ENCODE measurements at places on chromosomes 13 and 19.

DNA sequence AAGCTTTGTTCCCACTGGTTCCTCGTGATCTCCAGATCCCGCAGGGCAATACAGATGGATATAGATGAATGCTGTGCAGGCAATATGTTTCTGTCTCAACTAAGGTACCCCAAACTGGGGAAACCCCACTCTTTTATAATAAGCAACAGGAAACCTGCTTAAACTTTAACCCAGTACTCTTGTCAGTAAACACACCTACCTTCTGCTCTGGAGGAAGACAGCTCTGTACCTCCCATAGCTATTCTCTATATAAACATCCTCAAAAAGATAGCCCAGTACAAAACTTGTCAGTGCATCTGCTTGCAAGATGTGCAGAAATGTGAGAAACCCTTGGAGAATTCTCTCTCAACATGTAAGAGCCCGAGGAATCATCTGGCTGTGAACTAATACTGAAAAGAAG is 583.6 kb downstream of the OLFM4 start:
- no peak for DNase-seq

DNA sequence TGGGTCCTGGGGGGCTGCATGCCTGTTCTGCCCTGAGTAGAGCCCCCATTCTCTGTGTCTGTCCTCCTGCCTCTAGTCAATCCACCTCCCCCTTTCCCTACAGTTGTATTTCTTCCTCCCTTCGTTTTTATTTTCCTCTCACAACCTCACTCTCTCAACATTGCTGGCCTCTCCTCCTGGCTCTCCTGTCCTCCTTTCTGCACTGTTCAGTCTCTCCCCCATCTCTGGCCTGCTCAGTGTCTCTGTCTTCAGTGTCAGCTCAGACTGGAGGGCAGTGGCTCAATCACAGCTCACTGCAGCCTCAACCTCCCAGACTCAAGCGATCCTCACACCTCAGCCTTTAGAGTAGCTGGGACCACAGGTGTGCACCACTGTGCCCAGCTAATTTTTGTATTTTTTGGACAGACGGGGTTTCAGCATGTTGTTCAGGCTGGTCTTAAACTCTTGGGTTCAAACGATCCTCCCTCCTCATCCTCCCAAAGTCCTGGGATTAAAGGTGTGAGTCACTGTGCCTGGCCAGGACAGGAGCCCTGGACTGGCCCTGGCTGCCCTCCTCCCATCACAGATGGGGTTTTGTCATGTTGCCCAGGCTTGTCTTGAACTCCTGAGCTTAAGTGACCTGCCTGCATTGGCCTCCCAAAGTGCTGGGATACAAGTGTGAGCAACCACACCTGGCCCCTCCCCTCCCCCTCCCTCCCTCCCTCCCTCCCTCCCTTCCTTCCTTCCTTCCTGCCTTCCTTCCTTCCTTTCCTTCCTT is 32.0 kb upstream of the IGFL1 start:
- no peak for DNase-seq

DNA sequence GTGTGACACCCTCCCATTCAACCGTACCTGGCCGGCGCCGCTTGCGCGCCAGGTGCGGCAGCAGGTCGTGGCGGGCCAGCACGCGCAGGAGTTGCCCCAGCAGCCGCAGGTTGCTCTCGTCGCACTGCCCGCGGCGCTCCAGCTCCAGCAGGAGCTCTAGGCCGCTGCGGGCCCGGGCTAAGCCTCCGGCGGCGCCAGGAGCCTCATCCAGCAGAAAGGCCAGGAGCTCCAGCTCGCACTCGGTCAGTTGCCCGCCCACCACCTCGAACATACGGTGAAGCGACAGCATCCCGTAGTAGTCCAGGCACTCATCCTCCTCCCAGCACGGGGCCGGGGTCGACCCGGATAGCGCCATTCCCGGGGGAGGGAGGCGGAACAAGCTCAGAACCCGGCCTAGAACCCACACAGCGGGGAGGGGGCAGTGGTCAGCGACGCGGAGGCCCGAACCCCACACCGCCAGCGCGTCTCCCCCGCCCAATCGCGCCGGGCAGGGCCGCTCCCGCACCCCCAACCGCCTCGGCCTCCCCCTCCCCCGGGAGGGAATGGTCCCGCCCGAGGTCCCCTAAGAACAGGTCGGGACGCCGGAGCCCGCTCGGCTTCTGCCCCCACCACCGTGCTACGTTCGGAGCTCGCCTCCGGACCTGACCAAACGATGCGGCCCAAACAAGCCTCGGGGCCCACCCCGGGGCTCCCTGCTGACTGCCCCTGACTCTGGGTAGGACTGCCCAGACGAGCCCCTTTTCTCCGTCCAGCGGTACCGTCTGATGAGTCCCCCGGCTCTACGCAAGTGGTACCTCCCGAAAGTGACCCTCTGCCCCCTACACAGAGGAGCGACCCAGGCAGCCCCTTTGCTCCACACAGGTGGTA is 591 bp downstream of the DEDD2 start:
- DNase-seq, result no peak

DNA sequence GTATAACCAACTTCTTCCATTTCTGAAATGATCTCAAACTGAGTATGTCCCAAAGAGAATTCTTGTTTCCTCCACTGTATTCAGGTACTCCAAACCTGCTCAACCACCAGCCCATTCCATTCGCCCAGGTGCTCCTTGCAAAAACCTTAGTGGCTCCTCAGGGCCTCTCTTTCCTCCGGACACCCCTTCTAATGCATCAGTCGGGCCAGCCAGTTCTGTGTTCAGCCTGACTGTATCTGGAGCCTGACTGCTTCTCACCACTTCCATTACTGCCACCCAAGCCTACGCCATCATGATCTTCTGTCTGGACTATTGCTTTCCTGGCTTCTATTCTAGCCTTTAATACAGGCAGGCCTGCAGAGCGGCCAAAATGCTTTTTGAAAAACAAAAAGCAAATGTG is 1.5 kb downstream of the PHF11 start:
- DNase-seq, result no peak

DNA sequence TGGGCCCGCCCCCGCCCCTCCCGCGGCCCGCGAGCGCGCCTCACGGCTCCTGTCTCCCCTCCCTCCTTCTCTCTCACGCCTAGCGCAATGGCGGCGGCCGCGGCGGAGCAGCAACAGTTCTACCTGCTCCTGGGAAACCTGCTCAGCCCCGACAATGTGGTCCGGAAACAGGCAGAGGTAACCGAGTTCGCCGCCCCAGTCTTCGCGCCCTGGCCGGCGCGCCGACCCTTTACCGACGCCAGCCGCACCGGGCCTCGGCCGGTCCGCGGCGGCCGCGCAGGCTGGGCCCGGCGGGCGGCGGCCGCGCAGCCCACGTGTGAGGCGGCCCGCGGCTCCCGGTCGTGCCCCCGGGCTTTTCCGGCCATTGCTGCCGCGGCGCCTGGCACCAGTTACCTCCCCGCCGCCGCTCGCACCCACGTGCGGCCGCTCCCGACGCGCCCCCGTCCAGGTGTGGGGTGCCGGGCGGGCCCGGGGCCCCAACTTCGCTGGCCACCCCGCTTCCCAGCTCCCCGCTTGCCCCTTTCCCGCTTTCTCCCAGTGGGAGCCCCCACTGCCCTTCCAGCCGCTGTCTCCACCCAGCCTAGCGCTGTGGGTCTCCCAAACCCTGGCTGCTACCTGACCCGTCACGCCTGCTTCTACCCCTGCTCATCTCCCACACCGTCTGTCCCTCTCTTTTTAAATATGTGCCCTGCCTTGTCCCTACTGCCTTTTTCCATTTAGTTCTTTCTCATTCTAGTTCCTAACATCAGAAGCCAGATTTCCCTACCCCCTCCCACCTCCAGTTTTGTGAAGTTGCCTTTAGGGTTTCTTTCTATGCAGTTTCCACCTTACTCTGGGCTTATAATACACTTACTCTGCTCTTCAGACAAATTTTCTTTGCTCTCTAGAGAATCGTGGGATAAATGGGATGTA is 23.4 kb downstream of the IPO5 start:
- DNase-seq, result no peak

DNA sequence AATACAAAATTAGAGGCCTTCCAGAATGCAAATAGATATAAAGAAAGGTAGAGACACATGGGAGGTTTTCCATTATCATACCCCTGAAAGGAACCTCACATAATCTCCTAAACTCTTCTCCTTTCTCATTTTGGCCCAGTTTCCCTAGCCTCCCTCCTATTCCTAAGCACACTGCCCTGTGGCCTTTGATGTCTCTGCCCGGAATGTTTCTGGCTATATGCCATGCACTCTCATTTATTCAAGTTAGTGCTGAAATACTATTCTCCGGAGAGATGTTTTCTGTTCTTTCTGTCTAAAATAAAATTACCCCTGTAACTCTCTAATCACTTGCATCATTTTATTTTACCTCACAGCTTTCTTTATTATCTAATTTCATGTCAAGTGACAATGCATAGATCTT is 1287.7 kb downstream of the SLITRK5 start:
- no peak for DNase-seq

DNA sequence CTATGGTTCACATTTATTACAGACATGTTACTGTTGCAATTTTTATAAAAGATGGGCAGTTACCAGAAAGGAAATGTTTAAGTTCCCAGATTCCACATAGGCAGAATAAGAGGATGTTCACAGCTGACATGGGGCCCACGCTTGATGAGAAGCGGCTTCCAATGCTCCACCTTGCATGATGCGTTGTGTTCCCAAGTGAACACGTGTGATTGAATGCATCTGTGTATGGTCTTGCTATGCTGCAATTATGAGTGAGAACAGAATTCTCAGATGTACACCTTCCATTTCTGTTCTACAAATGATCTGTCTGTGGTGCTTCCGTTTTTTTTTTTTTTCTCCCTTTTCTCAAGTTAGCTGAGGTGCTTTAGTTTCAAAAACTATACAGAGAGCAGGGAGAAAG is 15.5 kb downstream of the UPF3A start:
- DNase-seq, result no peak

GRCh38 chr19:50974702-50975556 is 5.5 kb upstream of the KLK6 start:
- DNase-seq, result no peak

- no peak for DNase-seq
These were observed 28.3 kb upstream of the ZFP30 start for GRCh38 chr19:37683520-37683919.

DNA sequence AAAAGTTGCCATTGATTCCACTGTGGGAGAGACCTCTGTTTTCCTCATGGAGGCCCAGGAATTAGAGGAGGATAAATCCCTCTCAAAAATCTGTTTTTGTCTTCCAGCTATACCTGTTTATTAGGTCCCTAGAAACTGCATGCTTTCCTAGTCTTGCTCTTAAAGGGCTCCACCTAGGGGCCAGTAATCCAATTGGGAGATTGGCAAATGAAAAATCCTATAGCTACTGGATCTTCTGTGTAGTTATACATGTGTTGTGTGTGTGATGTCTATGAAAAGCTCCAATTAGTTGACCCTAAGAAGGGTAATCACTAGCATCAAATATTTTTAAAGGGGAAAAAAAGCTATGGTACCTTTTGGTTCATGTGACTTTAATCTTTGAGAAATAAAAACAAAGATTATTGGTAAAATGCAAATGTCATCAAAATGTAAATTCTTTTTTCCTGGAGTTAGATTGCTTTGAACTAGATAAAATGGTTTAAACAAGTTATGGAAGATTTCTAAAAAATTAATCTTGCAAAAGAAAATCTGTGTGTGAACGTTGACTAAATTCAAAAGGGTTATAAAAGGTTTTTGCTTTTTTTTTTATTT is 63.4 kb upstream of the C1QTNF9B start:
- no peak for DNase-seq

DNA sequence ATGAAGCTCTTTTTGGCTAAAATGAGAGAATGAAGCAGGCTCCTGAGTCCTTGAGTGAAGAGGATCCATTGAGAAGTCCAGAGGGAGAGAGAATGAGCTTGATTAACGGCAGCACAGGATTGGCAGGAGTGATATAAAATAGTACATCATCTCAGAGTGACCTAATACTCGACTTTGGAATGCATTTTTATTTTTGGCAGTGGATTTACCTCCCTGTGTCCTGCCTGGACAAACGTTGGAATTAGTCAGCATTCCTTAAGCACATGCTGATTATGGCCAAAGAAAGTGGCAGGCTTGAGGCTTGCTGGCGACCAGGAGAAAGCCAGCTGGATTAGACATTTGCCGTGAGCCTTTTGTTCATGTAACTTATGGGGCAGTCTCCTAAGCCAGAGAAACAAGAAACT is 22.9 kb downstream of the LRCH1 start:
- DNase-seq, result no peak

- no peak for DNase-seq
These were observed 8.8 kb upstream of the SHKBP1 start for GRCh38 chr19:40567750-40568494.

DNA sequence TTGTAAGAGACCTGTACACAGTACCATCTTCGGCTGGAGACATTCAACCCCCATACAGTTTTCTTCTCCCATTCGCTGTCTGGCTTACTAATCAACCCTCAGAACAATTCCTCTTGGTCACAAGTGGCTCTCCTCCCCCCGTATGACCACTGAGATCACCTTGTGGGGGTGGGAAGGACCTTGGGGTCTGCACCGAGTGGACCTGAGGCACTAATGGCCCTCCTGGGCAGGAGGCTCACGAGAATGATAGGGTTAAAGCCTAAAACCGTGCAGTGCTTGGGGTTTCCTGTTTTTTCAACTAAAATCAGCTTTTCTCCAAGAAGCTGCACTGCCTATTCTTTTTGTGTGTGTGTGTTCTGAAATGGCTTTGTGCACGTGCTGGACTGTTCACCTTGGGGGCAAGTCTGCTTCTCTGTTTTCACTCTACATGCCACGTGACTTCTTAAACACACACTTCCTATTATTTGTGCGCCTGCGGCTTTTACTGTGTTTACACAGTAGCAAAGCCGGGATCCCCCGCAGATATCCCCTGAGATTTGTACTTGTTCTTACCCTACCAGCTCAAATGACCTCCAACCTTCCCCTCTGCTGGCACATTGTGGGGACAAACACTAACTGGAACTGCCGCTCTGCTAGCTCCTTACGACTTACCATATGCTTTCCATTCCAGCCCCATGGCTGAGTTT is 12.3 kb downstream of the RBM26 start:
- no peak for DNase-seq

- no peak for DNase-seq
These were observed 2.4 kb downstream of the DHX34 start for GRCh38 chr19:47351548-47351947.

DNA sequence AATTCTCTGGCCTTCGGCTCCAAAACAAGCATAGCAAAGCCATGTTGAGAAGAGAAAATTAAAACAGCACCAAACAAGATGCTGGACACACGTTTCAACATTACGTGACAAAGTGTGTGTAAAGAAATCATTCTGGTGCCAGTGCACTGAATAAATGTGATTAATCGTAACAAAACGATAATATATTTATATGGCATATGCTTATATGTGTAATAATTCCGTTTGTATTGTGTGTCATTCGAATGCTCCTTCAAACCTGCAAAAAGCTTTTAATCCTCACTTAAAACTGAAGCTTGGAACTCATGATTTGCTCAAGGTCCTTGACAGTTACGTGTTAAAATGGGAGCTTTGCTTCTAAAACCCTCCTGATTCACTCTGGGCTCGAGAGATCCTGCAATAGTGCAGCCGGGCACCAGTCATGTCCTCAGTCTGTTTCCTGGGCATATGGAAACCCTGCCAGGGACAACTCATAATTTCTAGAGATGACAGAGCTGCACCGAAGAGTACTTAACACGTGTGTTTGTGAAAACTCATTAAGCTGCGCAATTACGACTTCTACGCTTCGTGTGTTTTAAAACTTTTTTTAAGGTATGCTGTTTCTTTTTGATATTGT is 731 bp upstream of the AKAP8L start:
- DNase-seq, result no peak
